ENCODE measurements at places on chromosomes 7 and 10.
A peak's percentile ranks its signal among the peaks of the same experiment; 100 is the strongest.

GRCh38 chr10:122176232-122177213 lies 94.6 kb upstream of the BTBD16 start:
- H3K27ac ChIP-seq: no peak overlapping the region
- H3K4me1 ChIP-seq: no peaks in the 10 kb centered on the region
- H3K36me3 ChIP-seq: no peaks in the 10 kb centered on the region
- H3K27me3 ChIP-seq: peaks cover 15% of the 10 kb centered on the region
- DNase-seq: no peak

DNA sequence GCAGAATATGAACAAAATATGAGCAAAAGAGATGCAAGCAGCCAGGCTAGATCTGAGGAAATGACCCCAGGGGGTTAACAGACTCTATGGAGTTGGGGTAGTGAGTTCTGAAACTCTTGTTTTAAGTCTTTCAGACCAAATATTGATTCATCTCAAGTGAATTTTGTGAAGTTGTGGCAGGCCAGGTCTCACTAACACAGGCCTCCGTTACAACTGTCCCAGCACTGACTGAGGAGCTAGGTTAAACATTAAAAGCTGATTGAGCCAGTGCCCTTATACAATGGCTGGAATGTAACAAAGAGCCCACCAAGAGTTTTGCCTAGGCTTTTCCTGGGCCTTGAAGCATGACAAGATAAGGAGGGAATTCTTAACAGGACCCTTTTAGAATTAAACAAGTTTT lies 192.3 kb upstream of the STK17A start:
- H3K4me3 ChIP-seq: no peak overlapping the region
- peaks cover 8% of the 10 kb centered on the region for H3K4me1 ChIP-seq
- H3K27ac ChIP-seq: no peak overlapping the region
- peaks cover 3% of the 10 kb centered on the region for H3K36me3 ChIP-seq
- peaks cover 20% of the 10 kb centered on the region for H3K27me3 ChIP-seq
- DNase-seq: no peak

DNA sequence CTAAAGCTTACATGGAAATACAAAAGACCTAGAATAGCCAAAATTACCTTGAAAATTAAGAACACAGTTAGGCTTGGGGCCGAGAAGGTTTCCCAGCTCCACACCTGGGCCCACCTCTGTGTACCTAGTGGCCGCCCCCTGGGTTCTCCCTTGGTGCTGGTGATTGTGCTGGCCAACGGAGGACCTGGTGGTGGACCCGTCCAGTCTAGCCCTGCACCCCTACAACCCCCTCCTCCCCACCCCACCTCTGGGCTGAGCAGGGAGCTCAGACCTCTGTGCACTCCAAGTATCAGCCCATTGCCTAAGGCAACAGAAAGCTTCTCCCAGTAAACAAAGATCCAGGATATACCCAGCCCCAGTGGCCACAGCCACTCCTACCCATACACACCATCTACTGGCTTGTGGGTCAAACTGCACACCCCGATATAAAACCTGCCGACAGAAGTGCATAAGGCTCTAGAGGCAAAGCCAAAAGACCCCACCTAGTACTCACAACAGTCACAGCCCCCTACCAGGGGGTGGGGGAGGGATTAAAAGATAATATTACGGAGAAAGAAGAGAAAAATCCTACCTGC lies 105.0 kb upstream of the DIP2C start:
- H3K27ac ChIP-seq: no peak overlapping the region
- H3K4me1 ChIP-seq: peaks cover 2% of the 10 kb centered on the region
- no peaks in the 10 kb centered on the region for H3K27me3 ChIP-seq
- H3K4me3 ChIP-seq: no peak overlapping the region
- peaks cover 23% of the 10 kb centered on the region for H3K36me3 ChIP-seq
- DNase-seq: no peak

GRCh38 chr7:17506095-17506494 lies 207.6 kb downstream of the AHR start:
- no peaks in the 10 kb centered on the region for H3K27me3 ChIP-seq
- H3K4me3 ChIP-seq: no peak overlapping the region
- H3K36me3 ChIP-seq: peaks cover 1% of the 10 kb centered on the region
- no peak for DNase-seq
- no peaks in the 10 kb centered on the region for H3K4me1 ChIP-seq

- H3K4me3 ChIP-seq: no peak overlapping the region
- H3K27me3 ChIP-seq: peaks cover 7% of the 10 kb centered on the region
Measured at GRCh38 chr10:130430291-130430690, 294.1 kb downstream of the GLRX3 start.

GRCh38 chr10:69880301-69881081 lies 78.8 kb downstream of the COL13A1 start:
- DNase-seq: no peak
- H3K27me3 ChIP-seq: peaks cover 7% of the 10 kb centered on the region
- no peaks in the 10 kb centered on the region for H3K4me1 ChIP-seq
- H3K36me3 ChIP-seq: no peaks in the 10 kb centered on the region

DNA sequence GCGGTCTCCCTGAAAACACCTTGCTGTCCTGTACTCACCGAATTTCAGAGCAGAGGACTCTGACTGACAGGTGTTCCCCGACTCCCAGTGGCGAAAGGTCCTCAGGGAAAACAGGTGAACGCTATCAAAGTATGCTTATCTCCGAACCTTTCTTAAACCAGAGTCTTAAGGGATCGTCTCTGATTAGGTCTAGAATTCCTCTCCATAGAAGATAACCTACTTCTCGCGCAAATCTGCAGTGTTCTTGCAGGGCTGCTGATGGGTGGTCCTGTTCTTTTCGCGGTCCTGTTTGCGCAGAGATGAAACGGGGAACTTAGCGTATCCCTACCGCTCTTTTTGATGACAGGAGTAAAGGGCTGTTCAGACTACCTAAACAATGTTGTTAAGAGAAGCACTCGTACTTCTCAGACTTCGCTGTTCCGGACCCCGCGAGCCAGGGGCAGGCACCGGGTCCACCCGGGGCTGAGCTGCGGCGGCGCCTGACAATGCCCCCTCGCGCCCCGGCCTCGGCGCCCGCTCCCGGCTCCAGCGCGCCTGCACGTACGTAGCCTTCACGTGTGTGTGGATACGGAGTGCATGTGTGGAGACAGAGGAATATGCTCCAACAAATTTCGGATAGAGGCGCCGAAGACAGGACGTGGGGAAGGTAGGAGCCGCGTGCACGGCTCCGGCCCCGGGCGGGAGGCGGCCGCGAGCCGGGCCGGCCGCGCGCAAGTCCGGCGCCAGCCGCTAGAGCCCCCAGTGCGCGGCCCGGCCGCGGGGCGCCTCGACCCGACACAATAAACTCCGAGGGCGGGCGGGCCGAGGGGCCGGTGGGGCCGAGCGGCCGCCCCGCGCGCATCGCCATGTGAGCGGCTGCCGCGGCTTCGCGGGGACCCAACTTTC lies 766 bp upstream of the ZMYND11 start:
- peaks cover 46% of the 10 kb centered on the region for H3K4me1 ChIP-seq
- peak overlapping the region; percentile 91 for H3K27ac ChIP-seq
- H3K27me3 ChIP-seq: no peaks in the 10 kb centered on the region
- no peaks in the 10 kb centered on the region for H3K36me3 ChIP-seq
- peak overlapping the region; percentile 93 for H3K4me3 ChIP-seq

GRCh38 chr7:83306502-83306901 lies 143.8 kb upstream of the PCLO start:
- no peaks in the 10 kb centered on the region for H3K4me1 ChIP-seq
- no peaks in the 10 kb centered on the region for H3K27me3 ChIP-seq
- H3K27ac ChIP-seq: no peak overlapping the region
- no peaks in the 10 kb centered on the region for H3K36me3 ChIP-seq
- H3K4me3 ChIP-seq: no peak overlapping the region
